T-cell (primary cell): ENCODE measurements at places on chromosomes 7 and 10.

- no peak for DNase-seq
These were observed 244.7 kb downstream of the KIF20B start for GRCh38 chr10:89946106-89946505.

DNA sequence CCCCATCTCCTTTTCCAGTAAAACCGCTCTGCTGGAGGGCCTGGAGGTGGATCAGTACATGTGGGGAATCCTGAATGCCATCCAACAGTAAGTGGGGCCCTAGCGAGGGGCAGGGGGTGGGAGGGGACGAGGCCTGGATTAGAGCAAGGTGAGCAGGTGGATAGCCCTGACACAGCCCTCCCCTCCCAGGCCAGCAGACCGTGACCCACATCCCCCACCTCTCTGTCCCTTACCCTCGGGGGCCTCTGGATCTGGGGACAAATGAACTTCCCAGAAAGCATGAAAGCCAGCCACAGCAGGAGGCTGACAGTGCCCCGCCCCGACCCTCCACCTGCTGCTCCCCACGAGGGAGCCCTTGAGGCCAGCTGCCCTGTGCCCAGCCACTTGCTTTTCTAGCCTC is 41.8 kb upstream of the PPIF start:
- no peak for DNase-seq

GRCh38 chr7:37349979-37350590 is 98.6 kb downstream of the ELMO1 start:
- DNase-seq, result no peak

DNA sequence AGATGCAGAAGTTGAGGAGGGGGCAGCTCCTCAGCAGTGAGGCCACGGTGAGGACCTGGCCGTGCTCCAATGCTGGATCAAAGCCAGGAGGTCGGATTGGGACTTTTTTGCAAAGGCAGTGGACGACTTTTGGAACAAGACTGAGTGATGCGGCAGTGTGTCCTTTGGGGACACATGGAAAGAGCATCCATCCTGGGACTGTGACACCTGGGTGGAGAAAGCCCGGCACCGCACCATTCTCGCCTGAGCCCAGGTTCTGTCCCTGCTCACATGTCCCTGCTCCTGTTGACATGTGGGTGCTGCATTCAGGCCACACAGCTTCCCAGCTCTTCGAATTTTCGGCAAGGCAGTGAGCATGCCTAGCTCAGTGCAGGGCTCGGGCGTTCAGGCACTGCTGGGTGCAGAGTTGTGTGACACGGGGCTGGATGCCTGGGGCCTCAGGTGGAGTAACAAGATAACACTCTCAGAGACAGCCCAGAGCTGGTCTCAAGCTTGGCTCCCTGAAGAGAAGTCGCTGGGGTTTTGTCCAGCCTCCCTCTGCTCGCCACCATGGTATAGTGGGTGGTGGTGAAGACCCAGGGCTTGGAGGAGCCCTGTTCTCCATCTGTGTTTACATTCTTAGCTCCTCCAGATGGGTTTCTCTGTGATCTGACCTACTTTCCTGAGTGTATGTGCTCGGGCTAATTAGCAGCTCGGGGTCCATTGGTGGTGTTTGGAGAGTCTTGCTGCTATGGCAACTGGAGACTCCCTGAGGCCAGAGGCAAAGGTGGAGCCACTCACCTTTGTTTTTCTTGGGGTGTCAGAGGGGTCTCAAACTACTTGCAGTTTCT is 111.7 kb upstream of the BTBD16 start:
- DNase-seq, result no peak

DNA sequence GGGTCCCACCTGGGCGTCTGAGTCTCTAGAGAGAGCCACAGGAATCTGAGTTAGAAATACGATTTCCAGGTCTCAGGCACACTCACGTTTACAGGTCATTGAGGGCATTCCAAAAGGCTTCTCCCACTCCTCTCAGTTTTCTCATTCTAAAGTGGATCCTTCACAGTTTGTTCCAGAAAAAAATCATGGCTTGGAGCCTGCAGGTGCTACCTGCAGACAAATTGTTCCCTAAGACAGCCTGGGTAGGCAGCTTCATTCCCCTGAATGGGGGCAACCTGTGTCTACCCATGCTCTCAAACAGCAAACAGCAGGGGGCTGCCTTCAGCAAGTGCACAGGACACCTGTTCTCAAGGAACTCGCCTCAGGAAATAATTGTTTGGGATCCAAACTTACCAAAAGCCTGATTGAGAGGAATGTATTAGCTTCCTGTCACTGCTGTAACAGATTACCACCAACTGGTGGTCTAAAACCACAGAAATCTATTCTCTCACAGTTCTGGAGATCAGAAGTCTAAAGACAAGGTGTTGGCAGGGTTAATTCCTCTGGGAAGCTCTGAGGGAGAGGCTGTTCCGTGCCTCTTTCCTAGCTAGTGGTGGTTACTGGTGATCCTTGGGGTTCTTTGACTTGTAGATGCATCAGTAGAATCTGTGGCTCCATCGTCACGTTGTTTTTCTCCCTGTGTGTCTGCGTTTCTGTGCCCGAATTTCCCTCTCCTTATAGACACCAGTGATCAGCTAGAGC is 117.2 kb downstream of the RAB11FIP2 start:
- DNase-seq, result no peak

DNA sequence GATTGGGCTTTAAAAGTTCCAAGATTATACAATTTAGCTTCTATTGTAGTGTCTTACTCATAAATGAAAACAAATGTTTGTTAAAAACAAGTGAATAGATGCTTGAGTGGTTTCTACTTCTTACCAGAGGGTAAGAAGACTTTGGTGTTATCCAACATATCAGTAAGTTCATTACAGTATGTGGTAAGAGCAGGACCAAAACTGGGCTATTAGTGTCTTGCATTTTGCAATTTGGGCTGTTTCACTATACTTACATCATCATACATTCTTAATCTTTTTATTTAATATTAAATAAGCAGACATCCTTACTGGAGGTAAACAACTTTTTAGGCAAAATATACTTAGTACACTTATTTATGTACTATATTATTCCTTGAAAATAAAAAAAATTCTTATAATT is 248.4 kb upstream of the HGF start:
- no peak for DNase-seq

GRCh38 chr7:129793506-129794310 is 159.1 kb downstream of the UBE2H start:
- no peak for DNase-seq

DNA sequence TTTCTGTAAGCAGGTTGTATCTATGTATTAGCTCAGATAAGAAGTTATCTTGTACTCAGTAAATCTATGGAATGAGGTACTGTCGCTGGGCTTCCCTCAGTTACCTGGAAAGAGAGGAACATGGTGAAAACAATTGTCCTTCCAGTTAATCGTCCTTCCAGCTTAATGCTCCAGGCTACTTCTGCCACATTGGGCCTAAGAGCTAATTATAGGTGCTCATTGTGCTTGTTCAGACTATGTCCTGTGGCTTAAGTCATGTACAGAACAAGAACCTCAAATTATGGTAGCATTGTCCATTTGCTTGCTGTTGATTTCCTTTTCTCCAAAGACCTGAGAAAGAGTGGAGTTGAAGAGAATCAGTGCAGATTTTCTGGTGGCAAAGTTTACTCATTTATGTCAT is 86.1 kb upstream of the MBL2 start:
- no peak for DNase-seq

GRCh38 chr10:31083765-31084184 is 52.1 kb upstream of the ZNF438 start:
- peak; percentile 5 for DNase-seq

GRCh38 chr10:70912556-70912955 is 24.2 kb upstream of the PCBD1 start:
- no peak for DNase-seq

- no peak for DNase-seq
These were observed 221.2 kb downstream of the SLC25A13 start for GRCh38 chr7:96100737-96101136.

GRCh38 chr7:141973673-141974072 is at the start of gene TAS2R38:
Gene TAS2R38 (minus strand): TSS chr7:141973773. CDS start chr7:141973689, 84 bp downstream.
- DNase-seq, result no peak
